HCT116 (cell line): ENCODE measurements at places on chromosomes 16 and 17. TPM values are rescaled to one million over a fixed set of nuclear protein-coding genes. Genes with fewer than 3 reads are reported as not detected.

The BCL6B gene
- 0.57 TPM for total RNA-seq

The KRT23 gene
- total RNA-seq = 19.0 TPM

The CD300LB gene
- not detected for total RNA-seq

The ERI2 gene
- total RNA-seq = 42.1 TPM

The TCAP gene
- 1.5 TPM for total RNA-seq

The ADAD2 gene
- not detected for total RNA-seq

The MPP2 gene
- total RNA-seq = 16.4 TPM

The CTRL gene
- 3.4 TPM for total RNA-seq

The CCL8 gene
- total RNA-seq = not detected

The HBM gene
- total RNA-seq = not detected

The GUCY2D gene
- total RNA-seq = 1.4 TPM
